Dermis blood vessel endothelial cell (primary cell): ENCODE measurements at places on chromosomes 3 and 15.

DNA sequence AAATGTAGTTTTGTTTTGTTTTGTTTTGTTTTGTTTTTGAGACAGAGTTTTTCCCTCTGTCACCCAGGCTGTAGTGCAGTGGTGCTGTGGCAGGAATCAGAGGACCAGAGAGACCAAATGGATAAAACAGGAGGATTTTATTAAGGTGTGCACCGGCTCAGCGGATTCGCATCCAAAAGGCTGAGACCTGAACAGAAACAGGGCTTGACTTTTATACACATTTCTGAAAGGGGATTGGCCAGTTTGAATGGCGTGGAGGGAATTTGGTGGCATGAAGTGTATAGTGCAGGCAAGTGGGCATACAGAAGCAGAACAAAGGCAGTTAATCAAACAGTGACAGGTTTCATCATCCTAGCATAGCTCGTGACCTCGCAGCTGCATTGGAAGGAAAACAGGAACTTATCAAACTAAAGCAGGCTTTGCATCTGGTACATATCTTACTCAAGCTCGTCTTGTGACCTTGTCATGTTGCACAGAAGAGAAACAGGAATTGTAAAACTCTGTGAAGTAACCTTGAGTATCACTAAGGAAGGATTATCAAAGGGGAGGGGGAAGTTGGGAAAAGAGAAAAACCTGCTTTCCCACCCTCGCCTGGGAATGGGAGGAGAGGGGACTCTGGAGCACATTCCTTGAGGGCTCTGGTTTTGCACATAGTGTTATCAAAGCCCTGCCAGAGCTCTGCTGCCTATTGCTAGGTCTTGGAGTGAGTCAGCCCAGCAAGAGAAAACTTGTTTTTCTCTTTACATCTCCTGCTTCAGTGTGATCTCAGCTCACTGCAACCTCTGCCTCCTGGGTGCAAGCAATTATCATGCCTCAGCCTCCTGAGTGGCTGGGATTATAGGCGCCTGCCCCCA, 38.5 kb downstream of the C3orf62 start:
- DNase-seq = peak; percentile 92

DNA sequence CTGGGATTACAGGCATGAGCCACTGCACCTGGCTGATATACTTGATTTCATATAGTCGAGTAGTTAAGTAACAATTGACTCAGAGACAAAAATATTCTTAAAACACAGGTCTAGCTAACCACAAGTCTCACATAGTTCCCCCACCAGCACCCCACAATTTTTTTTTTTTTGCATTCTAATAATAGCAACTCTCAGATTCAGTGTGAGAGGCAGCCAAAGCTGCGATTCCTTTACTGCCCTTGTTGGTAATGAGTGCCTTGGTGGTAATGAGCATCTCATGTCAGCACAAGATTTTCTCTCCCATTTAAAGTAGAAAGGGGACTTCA, 72.5 kb downstream of the WWTR1 start:
- no peak for DNase-seq

DNA sequence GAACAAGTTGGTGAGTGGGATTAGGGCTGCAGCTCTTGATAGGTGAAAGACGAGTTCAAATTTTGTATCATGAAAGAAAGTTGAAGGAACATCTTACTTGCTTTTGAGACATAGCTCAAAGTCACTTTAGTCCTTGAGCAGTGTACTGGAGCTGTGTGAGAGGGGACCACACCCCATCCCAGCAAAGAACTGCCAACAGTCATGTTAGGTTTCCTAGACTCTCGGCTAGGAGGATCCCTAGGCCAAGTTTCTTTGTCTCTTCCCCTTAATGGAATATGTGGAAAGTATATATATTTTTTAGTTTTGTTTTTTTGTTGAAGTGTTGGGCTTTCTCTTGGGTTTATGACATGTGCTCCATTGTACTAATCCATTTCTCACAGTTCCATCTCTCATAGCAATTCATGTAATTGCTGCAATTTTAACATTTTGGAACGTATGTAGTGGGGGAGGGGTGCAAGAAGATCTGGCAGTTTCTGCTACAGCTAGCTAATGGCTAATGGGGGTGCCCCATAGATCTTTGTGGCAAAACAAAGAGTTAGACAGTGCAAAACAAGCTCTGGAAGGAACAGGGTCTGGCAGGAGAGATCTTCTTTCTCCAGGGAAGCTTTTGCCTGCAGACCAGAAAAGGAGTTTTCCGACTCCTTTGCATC, 25.1 kb downstream of the TLNRD1 start:
- DNase-seq = no peak

GRCh38 chr3:159139326-159139725, 337.5 kb downstream of the MFSD1 start:
- DNase-seq = no peak

DNA sequence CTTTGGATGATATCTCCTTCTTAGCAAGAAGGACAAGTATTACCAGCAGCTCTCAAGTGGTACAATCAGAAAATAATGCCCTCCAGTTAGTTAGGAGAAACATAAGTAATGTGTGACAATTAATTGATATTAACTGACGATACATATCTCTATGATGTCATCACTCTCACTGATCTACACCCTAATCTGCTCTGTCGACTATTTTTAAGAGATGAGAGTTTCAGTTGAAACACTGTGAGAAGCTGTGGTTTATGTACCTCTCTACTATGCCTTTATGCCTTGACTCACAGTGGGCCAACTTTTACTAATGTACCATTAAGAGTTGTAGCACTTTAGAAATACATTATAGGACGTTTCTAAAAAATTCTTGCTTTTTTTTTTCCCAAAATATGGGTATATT, 8.6 kb downstream of the CEP152 start:
- DNase-seq = no peak

GRCh38 chr15:75149867-75150709, 51.6 kb upstream of the C15orf39 start:
- no peak for DNase-seq

DNA sequence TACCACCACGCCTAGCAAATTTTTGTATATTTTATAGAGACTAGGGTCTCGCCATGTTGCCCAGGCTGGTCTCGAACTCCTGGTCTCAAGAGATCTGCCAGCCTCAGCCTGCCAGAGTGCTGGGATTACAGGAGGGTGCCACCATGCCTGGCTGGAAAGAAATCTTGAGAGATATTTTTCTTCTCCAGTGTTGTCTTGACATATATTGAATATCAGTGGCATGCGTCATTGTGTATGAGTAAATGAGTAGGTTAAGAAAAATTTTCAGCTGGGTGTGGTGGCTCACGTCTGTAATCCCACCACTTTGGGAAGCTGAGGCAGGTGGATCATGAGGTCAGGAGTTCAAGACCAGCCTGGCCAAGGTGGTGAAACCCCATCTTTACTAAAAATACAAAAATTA, 3.5 kb upstream of the PIF1 start:
- no peak for DNase-seq

- no peak for DNase-seq
Observed at GRCh38 chr3:30982416-30983075, 88.1 kb upstream of the GADL1 start.

DNA sequence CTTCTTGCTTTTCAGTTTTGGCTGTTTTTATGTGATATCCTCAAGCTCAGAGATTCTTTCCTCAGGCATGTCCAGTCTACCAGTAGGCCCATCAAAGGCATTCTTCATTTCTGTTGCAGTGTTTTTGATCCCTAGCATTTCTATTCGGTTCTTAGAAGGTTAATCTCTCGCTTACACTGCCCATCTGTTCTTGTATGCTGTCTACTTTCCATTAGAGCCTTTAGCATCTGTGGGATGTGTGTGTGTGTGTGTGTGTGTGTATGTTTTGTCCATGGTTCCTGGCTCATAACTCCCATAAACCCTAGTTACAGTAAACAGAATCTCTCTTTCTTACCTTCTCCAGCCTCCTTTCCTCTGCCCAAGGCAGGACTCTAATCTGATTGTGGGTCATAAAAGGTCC, 5.1 kb upstream of the SLC22A13 start:
- no peak for DNase-seq

DNA sequence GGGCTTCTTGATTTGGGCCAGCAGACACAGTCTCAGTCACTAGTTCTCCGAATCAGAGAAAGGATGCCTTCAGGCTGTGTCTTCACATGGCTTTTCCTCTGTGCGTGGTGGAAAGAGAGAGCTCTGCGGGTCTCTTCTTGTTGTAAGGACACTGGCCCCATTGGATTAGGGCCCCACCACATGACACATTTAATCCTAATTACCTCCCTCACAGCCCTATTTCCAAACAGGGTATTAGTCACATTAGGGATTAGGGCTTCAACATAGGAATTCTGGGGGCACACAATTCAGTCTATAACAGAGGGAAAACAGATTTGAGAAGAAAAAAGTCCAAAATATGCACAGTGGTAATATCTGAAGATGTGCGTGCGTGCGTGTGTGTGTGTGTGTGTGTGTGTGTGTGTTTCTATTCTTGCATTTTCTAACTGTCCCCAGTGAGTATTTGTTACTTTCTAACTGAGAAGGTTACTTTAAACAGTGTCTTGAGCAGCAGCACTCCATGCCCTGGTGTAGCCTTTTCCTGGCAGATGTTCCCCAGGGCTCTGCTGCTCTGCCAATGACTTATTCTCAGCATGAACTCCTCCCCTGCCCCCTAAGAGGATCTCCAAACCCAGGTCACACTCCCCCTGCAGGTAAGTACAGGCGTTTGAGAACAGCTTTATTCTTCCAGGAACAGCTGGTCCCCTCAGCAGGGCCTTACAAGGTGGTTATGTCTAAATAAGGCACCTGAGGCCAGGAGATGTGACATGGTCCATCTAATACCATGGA, 72.9 kb downstream of the RPL39L start:
- DNase-seq = peak; percentile 64

DNA sequence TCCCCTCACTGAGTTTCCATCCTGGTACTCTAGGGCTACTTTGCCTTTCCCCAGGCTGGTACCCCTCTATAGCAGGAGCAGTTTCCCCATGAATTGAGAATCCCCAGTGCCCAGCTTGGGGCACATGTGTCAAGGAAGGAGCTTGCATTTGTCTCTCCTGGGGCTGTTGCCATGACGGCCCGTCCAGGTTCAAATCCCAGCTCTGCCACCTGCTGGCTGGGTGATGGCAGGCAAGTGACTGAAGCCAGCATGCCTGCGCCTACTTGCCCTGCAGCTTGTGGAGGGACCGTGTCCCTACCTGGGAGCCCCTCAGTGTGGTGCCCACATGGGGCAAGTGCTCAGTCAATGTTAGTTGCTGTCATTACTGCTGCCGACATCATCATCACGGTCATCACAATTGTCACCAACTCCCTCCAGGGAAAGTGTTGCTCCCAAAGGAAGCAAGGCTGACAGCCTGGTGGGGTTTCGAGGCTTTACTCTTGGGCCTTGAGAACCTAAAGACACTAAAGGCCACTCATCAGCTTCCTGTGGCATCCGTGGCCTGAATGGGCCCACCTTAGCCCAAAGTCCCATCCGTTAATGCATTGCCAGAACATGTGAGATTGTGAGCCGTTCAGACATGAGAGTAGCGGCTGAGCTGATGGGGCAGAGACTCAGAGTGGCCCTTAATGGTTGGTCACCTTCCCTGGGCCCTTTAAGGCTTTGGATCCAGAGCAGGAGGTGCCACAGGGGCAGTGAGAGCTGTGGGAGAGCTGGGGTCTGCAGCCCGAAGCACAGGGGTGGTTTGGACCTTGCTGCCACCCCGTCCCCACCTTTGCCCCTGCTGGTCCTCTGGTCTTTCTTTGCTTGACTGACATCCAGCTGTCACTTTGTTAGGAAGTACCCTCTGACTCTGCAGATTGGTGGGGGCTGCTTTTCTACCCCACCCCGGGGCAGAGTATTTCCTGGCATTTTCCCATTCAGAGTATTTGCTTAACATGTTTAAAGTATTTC, 144.4 kb downstream of the DNAJB8 start:
- DNase-seq = peak; percentile 79

DNA sequence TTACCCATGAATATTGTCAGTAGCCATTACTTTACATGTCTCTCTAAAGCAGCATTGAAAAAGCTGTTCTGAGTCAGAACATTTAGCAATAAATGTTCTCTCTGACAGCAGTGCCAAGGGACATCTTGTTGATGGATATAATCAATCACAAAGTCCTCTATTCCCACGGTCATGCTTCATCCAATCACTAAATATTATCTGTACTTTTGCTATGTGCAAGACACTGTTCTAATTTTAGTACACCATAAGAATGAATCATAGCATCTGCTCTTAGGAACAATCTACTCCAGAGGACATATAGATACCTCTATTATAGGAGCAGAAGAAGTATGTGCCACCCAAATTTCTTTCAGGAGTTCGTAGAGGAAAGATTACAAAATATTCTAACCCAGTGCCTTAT, 142.5 kb upstream of the MBNL1 start:
- DNase-seq = no peak

- no peak for DNase-seq
Observed at GRCh38 chr3:8837162-8837561, 67.7 kb upstream of the OXTR start.

DNA sequence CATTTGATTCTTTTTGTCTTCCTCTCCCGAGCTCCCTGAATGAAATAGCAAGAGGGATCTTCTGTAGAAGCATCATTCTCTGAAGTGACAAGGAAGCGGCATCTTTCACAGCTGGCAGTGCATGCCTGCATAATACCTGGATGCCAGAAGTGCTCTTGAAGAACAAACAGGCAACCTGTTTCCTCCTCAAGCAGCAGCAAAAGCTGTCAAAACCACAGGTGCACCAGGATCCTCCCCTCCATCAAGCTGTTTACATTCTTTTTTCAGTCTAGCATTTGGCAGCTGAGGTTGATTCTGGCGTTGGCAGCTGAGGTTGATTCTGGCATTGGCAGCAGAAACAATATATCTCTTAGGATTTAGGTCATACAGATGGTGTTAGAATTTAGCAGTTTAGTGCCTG, 979.0 kb downstream of the TUSC7 start:
- no peak for DNase-seq

GRCh38 chr3:24451461-24452099, 43.1 kb downstream of the THRB start:
- no peak for DNase-seq

DNA sequence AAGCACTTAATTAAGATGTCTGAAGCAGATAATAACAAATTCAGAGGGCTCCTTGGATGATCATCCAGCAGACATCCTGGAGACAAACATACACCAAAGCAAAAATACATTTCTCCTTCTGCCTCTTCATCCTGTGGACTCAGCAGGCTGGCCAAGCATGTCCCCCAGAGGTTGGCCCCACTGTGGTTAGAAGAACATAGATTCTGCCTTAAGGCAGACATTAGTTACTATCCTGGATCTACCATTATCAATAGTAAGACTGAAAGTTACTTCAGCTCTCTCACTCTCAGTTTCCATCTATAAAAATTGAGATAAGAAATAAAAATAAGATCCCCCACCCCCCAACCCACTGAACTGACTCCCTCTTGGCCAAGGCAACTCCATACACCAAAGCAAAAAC, 28.6 kb upstream of the TGFBR2 start:
- DNase-seq = no peak
